ENCODE measurements at places on chromosomes 2 and 18. TPM values are rescaled to one million over a fixed set of nuclear protein-coding genes. Genes with fewer than 3 reads are reported as not detected.

SEPTIN10 gene
- 40.9 TPM for total RNA-seq

KCNE4 gene
- 2.5 TPM for total RNA-seq

PER2 gene
- 14.0 TPM for total RNA-seq

GPR35 gene
- 3.6 TPM for total RNA-seq

GULP1 gene
- total RNA-seq = 26.3 TPM

SPR gene
- 16.0 TPM for total RNA-seq

KIAA2012 gene
- 1.3 TPM for total RNA-seq

DIPK1C gene
- 0.36 TPM for total RNA-seq

ANO7 gene
- 3.3 TPM for total RNA-seq

KRTCAP3 gene
- total RNA-seq = 23.9 TPM

- no peak for DNase-seq
These were observed 292.8 kb downstream of the EN1 start for GRCh38 chr2:118554616-118555015.

GRCh38 chr2:101003278-101003775, 1.2 kb downstream of the RPL31 start:
- no peak for DNase-seq

DNA sequence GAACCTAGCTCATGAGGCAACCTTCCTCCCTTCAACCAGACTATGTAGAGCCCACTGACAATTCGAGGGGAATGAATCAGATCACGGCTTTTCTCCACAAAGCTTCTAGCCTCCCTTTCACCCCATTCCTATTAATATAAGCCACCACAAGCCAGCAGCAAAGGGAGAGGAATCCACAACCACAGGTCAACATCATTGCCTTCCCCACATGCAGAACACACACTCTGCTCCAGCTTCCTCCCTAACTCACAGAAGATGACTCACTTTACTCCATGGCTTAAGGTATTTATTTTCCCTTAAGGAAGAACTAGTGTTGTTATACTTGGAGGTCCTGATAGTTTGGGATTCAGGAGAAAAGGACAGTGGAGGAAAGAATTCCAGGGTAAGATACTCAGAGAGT, 272.2 kb downstream of the C1D start:
- no peak for DNase-seq

DNA sequence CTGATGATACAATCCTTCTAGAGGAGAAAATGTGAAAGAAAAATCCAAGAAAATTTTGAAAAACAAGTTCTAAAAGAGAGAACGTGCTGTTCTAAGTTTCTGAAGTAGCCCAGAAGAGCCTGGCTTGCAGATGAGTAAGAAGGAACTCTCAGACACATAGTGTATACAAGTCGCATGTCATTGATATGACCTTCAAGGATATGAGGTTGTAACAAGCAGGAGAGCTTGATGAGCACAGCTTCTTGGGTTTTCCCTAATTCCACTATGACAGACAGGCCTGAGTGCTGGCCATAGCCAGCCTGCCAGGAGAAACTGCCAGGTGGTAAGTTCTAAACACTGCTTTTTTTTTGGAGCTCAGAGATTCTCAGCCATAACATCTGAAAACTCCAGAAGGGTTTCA, 235.7 kb upstream of the SIX2 start:
- DNase-seq = no peak

- DNase-seq = no peak
These were observed 24.4 kb downstream of the PUM2 start for GRCh38 chr2:20326163-20326780.

DNA sequence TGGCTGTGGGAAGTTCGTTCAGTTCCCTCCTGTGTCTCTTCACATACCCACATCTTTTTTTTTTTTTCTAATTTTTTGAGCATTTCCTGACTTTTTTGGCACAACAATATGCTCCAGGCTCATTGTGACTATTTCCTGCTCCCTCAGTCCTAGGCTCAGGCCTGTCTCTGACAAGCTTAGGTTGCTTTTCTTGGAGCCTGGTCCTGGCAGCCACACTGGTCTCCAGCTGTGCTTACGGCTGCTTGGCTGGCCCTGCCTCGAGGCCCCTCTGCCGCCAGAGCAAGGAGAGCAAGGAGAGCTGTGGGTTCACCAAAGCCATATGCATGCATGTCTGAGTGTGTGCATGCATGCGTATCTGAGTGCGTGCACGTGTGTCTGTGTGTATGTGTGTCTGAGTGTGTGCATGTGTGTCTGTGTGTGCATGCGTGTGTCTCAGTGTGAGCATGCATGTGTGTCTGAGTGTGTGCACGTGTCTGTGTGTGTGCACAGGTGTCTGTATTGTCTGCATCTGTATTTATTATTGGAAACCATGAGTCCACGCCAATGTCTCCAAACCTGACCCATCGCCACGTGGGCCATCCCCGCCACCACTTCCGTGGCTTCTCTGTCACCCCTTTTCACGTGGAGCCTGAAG, 766.1 kb upstream of the SALL3 start:
- DNase-seq = no peak

- DNase-seq = no peak
These were observed 475 bp downstream of the B3GNT2 start for GRCh38 chr2:62196278-62196901.

GRCh38 chr18:52431683-52432082, 91.7 kb downstream of the DCC start:
- no peak for DNase-seq

- DNase-seq = no peak
These were observed 8.4 kb downstream of the MYOM1 start for GRCh38 chr18:3211236-3211992.

- no peak for DNase-seq
These were observed 40.3 kb downstream of the PTGR3 start for GRCh38 chr18:75168619-75169018.

DNA sequence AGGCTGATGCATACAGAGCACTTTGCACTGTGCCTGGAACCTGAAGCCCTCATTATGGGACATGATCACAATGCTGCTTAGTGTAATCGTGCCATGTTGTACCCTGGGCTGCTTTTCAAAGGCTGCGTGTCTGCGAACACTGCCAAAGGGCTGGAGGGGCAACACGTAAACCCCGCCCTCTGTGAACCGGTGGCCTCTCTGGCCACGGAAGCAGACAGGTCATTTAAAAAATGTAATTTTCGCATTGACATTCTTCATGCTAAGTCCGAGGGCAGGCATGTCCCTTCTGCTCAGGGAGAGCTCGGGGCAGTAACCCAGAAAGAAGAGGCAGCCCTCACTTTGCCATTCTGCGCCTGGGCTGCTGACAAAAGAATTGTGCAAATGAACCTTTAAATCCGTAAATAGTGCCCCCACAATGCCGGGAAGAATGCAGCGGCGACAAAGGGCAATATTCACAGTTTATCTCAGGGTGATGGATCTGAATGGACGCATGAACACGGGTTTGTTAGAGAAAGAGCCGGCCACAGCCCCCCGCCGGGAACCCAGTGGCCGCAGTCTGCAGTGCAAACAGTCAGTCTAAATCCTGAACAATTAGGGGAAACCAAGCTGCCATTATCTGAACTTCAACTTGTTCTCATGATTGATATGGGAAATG, 226.1 kb downstream of the MYCN start:
- DNase-seq = peak; percentile 62

- no peak for DNase-seq
These were observed 207.3 kb downstream of the SS18 start for GRCh38 chr18:25883091-25883490.

- DNase-seq = no peak
These were observed 3.0 kb downstream of the CLEC4F start for GRCh38 chr2:70817284-70817954.

GRCh38 chr18:38539856-38540255, 974.3 kb upstream of the CELF4 start:
- DNase-seq = no peak

DNA sequence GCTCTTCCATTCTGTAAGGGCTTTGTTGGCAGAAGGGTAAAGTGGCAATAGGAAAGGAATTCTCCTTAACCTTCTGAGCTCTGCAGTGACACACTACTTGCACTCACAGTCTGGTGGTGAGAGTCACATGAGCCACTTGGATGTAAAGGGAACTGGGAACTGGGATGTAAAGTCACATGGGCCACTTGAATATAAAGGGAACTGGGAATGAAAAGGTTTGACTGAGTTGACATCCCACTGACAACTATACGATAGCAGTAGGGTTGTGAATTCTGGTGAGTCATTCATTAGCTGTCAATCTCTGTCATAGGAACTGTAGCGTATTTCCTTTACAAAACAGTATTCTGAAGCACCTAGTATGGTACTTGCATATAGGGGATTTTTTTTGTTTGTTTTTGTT, 5.5 kb downstream of the RPE start:
- DNase-seq = no peak

DNA sequence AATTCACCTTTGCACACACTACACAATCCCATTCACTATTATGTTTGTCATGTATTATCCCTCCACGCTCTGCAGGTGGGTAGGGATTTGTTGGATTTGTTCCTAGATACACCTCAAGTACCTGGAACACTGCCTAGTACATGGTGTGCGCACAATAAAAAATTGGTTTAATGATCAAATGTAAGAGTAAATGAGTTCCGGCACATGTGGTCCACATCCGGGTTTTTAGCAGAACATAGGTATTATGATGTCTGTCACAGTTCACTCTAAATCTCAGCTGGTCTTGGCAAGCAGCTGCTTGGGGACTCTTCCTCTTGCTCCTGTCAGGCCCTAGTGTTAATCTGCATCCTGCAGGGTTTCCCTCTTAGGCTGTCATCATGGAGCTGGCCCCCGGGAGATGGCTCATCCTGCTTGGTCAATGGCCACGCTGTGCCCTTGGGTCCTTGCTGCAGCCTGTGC, 21.8 kb upstream of the IL1R1 start:
- DNase-seq = no peak

DNA sequence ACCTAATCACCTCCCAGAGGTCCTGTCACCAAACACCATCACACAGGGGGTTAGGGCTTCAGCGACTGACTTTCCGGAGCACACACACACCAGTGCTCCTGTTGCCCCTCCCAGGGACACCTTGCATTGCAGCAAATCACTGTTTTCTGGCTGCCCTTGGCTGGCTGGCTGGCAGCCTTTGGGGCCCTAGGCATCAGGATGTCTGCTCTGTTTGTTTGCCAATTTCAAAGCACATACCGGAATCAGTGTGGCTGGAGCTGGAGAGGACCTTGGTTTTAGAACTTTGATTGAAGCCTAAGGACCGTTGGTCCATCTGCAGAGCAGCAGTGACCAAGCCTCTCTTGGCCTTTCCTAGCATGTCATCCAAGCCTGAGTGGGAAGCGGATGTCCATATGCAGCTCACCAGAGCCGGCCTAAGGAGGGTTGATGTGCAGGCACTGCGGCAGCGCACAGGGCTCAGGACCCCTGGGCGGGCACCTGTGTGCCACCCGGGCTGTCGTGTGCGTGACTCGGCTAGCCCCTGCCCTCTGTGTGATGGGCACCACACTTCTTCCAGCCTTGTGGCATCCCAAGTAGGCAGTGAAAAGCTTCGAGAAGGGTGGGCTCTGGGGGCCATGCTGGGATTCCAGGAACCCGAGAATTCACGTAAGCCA, 62.1 kb downstream of the GBX2 start:
- no peak for DNase-seq

GRCh38 chr2:24617424-24617823, 126.4 kb downstream of the NCOA1 start:
- DNase-seq = no peak

GRCh38 chr2:22420076-22420475, 964.9 kb upstream of the KLHL29 start:
- DNase-seq = no peak

- no peak for DNase-seq
These were observed 415.3 kb upstream of the ZEB2 start for GRCh38 chr2:144935191-144935590.

- no peak for DNase-seq
These were observed 88.4 kb downstream of the ACTR2 start for GRCh38 chr2:65316072-65316471.

GRCh38 chr2:186907897-186908296, 58.9 kb upstream of the ZSWIM2 start:
- no peak for DNase-seq

DNA sequence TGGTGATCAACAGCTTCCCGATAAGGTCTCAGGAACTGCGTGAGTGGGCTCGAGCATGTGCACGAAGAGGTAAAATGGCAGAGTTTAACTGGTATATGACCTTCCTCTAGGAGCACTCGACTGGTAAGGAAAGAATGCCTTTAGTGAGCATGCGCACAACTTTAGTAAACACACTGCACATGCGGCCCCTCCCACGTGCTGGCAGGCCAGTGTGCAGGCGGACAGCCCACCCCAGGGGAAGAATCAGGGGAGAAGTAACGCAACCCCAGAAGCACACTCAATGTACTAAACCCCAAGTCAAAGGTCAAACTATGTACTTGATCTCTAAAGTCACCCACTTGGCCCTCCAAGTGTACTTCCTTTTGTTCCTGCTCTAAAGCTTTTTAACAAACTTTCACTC, 28.7 kb upstream of the SLC25A52 start:
- no peak for DNase-seq

DNA sequence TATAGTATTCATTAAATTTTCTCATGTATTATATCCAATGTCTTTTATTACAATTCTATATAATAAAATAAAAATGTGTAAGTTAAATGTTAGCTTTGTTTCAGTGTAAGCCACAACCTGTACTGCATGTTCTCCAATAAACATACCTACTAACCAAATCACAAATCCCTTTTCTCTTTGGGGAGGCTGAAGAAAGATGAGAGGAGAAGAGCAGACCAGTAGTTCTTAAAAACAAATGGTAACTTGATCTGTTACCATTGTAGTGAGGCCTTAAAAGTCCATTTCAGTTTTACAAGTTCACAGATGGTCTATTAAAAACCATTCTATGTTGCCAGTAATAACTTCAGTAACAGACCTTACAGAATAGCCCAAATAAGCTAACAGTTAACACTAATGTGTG, 100.5 kb downstream of the SOS1 start:
- DNase-seq = no peak

DNA sequence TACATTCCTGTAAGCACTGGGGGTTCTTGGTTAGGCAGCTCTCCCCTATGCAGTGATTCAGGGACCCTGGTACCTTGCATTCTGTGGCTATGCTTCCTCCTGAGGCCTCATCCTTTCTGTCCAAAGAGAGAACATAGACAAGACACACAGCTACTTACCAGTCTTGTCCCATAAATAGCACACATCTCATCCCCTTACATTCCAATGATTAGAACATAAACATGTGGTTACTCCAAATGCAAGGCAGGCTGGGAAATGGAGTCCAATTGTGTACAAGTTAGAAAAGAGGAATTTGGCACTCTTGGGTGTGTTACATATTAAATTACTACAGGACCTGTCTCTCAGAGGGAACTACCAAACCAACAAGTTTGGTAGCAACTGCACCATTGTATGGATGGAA, 171.3 kb downstream of the ARHGAP15 start:
- no peak for DNase-seq
